ENCODE measurements at places on chromosomes 7 and 10.

DNA sequence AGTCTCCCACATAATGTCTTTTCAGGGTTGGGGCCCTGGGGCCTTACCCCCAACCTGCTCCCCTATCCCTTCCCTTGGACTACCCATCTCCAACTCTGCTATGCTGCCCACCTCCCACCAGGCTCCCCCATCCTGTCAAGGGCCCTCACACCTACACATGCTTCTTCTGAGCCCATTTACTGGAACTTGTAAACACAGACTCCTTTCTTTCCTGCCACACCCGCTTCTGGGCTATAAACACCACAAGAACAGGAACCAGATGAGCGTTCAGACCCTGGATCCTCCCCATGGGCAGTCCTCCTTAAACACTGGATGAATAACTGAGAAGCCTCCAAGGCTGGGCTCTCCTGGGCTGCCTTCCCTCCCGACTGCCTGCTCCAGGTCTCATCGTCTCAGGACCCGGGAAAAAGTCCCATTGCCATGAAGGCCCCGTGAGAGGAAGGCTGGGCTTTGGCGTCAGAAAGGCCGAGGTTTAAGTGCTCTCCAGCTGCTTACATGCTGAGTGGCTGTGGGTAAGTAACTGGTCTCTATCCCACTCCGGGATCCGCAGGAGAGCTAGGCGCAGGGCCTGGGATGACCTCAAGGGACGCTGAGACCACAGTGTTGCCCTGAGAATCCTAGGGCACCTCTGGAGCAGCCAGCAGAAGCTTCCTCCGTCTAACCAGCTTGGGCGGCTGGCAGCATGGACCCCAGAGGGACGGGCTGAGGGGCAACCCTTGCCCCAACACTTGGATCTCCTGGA is 15.6 kb upstream of the CRHR2 start:
- no peak for DNase-seq

DNA sequence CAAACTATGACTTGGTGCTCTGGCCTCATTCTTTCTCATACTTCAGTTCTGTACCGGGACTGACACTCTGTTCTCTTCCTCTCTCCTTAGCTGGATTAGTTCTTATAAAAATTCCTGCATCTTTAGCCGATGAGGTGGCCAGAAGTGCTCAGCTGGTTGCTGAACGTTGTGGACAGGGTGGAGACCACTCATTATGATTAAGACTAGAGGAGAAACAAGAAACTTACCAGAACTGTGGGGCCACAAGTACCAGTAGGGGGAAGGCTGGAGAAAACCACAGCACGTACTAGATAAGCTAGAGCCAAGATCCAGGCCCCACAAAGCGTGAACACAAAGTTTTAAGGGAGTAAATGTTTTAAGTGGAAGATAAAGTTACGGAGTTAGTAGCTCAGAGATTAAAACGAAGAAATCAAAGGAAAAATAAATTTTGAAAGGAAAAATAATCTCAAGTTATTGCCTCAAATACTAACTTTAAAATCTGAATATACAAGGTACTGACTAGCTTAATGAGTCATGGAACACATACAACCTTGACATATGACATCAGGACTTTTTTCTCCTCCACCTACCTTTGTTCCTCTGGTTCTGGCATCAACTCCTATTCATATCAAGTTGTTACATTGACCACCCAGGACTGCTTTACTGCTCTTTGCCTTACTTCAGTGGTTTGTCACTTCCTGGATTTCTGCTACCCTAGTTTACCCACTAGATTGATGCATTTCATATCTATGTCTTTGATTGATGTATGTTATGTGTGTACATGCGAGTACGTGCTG is 469.0 kb downstream of the TFEC start:
- no peak for DNase-seq

DNA sequence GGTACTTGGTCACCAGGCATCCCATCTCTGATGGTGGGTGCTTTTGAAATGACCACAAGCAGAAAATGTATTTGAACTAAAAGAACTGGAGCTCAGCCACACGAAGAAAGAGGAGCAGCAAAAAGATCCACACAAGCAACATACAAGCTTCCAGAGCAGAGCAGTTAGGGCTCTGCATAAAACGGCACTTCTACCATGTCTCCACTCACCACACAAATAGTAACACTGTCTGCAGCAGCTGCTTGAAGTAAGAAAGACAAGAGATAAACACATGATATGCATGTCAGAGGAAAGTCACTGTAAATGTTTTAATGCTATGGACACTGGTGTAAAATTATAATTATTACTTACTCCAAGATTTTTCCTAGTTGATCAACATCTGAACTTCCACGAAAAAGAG is 32.5 kb upstream of the FAM133B start:
- DNase-seq = no peak

DNA sequence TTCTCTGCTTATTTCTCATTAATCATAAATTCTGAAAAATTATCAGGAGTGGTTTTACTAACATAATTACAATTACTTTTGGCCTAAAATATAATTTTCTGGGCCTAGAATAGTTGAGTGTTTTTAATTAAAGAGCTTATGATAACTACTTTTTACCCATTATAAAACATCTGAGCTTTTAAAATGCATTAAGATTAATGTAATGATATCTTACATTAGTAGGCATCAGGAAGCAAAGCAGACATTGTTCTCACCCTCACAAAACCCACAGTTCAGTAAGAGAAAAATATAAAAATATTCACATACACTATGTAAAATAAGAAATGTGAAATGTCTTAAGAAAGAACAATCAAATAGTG is 443.7 kb upstream of the SEMA3A start:
- no peak for DNase-seq

- no peak for DNase-seq
Measured at GRCh38 chr10:94485094-94485493, 60.5 kb upstream of the HELLS start.

- no peak for DNase-seq
Measured at GRCh38 chr7:100582041-100582579, 3.8 kb downstream of the LRCH4 start.

GRCh38 chr7:76206633-76207032 is 4.9 kb downstream of the SRRM3 start:
- DNase-seq = no peak

GRCh38 chr10:95998255-95998784 is 45.1 kb upstream of the CCNJ start:
- DNase-seq = no peak

- DNase-seq = no peak
Measured at GRCh38 chr10:132397036-132397541, at the start of gene PWWP2B. Gene PWWP2B, plus strand, starts transcription at chr10:132397200. Its CDS starts 27 bp downstream, at chr10:132397227.

- DNase-seq = no peak
Measured at GRCh38 chr7:68789597-68789996, 808.7 kb upstream of the AUTS2 start.

- no peak for DNase-seq
Measured at GRCh38 chr10:35375091-35375765, 38.9 kb downstream of the CCNY start.

DNA sequence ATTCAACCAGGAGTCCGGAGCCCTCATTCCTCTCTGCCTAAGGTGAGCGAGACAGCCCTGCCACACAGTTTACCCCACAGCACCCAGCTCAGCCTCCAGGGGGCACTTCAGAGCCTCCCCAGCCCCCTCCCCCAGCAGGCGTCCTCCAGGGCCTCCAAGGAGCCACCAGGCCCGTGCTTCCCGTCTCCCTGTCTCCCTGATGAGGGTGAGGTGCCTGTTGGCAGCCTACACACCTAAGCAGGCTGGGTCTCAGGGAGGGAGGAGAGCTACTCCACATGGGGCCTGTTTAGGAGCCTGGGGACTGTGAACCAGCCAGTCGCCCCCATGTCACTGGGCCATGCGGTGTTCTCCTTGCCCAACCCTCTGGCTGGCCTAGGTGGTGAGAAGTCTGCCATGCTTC is 28.9 kb upstream of the TRIM8 start:
- no peak for DNase-seq

- DNase-seq = no peak
Measured at GRCh38 chr7:19558527-19558926, 150.3 kb downstream of the POLR1F start.

- no peak for DNase-seq
Measured at GRCh38 chr7:111650456-111650999, 88.2 kb upstream of the IMMP2L start.

DNA sequence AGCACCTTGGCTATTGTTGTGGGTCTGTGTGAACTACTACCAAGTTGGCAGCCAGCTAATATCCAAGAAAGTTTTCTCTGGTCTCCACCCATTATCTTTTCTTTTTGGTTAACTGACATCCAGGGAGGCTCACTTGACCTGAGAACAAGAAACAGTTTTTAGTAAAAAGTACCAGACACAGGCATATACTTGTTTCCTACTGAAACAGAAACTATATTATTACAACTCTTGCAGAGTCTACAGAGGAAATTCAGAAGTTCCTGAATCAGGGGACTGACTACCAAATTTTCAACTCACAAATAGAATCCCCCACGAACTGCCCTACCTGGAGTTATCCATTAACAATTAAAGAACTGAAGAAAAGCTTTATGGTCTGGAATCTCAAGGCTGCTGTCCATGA is 168.9 kb downstream of the KCND2 start:
- no peak for DNase-seq

GRCh38 chr10:70253878-70254765 is 20.9 kb upstream of the PPA1 start:
- no peak for DNase-seq

All from stimulated activated CD8-positive, alpha-beta memory T cell treated with anti-CD3 and anti-CD28 coated beads, Interleukin-7, amount 100 ng/mL, for 1 hour (primary cell).